ENCODE measurements at places on chromosomes 2 and 18.

DNA sequence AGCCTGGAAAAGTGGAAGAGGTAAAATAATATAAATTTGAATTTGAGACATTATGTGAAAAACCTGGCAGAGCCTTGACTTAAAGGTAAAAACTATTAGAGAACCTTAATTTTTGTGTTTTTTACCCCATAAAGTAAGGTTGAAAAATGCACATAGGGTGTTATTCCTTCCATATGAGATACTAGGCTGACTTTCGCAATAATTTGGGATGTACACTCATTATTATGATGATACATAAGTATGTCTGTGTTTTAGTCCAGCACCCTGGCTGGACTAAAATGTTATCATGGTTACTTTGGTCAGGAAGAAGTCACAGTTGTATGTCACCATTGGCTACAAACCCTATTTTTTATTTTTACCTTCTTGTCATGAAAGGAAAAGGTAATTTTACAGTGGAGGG, 19.8 kb downstream of the NEMP2 start:
- no peak for DNase-seq

DNA sequence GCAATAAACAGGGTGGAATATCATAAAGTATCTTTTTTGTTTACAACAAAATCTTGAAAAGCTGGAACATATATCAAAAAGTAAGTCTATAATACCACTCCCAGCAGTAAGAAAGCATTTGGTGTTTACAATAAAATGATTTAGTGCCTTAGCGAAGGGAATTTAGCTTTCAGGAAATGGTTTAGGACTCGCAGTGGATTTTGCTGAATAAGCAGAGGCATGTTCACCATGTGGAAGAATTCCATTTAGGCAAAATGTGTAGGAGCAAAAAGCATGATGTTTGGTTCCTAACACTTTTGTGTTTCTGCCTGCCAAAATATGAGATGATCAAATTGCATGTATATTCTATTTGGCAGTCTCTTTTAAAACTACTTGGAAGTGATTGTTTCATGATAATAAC, 163.6 kb downstream of the AGPS start:
- no peak for DNase-seq

GRCh38 chr2:33897741-33898140, 298.6 kb upstream of the FAM98A start:
- DNase-seq, result no peak

DNA sequence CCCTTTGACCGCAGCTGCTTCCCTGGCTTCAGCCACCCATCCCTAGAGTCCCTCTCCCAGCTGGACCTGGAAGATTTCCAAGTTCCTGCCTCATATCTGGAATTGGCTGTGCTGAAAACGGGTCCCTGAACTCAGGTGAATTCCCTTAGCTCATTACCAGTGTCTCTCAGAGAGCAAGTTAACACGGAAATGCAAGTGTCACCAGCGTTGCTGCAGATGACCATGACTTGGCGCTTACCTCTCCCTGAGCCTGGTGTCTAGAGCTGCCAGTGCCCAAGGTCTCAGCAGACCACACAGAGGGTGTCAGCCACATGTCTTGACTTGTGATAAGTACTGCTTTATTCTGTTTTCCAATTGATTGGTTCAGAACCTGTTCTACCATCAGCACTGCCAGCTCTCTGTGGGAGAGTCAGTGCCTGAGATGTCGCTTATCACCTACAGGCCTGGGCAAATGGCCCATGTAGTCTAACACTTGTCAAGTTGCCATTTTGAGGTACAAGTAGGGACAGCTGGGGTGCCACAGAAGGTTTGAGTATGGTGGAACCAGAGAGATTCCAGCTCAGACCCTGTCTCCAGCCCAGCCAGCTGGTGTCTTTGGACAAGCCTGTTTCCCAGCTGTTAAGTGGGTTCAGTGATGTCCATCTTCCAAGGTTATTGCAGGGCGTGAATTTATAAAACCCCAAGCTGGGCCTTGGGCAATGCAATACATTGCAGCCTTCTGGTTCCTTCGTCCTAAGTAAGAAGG, 48.7 kb downstream of the LYPD1 start:
- DNase-seq, result no peak

- peak; percentile 32 for DNase-seq
Observed at GRCh38 chr2:195477248-195477995, 179.6 kb upstream of the SLC39A10 start.

- no peak for DNase-seq
Observed at GRCh38 chr2:193843675-193844074, 1648.9 kb upstream of the TMEFF2 start.

DNA sequence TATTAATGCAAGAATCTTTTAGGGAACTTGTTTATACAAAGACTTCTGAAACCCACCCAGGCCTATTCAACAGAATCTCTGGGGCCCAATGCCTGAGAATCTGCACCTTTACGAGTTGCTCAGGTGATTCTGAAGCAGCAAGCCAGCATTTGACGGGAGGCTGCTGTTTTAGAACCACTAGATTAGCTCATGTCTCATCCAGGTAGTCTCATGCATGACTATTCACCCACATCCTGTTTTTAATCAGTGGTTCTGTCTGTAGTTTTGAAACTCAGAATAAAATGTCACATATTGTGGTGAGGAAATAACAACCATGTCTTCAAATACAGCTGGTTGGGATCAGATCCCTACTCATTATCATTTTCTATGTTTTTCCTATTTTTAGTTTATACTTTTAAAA, 39.5 kb downstream of the CYTIP start:
- peak; percentile 90 for DNase-seq

DNA sequence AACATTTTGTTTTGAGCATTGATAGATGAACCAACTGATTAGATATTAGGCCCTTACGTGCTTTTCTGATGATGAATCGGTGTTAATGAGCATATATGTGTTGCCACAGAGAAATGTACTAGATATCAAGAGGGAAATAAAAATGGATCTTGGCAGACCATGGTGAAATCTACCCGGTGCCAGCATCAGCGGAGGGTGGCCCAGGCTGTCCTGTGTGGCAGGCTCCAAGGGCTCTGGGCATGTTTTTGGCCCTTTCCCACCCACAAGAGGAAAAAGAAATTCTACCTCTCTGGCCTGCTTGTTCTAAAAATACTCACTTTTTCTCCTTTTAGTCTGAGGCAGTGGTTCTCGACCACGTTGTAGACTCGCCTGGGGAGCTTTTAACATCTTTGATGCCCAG, 154.2 kb downstream of the CTIF start:
- no peak for DNase-seq

- DNase-seq, result no peak
Observed at GRCh38 chr2:180012523-180012922, 5.4 kb upstream of the CWC22 start.

- no peak for DNase-seq
Observed at GRCh38 chr2:125296742-125297141, 1271.7 kb downstream of the CNTNAP5 start.

DNA sequence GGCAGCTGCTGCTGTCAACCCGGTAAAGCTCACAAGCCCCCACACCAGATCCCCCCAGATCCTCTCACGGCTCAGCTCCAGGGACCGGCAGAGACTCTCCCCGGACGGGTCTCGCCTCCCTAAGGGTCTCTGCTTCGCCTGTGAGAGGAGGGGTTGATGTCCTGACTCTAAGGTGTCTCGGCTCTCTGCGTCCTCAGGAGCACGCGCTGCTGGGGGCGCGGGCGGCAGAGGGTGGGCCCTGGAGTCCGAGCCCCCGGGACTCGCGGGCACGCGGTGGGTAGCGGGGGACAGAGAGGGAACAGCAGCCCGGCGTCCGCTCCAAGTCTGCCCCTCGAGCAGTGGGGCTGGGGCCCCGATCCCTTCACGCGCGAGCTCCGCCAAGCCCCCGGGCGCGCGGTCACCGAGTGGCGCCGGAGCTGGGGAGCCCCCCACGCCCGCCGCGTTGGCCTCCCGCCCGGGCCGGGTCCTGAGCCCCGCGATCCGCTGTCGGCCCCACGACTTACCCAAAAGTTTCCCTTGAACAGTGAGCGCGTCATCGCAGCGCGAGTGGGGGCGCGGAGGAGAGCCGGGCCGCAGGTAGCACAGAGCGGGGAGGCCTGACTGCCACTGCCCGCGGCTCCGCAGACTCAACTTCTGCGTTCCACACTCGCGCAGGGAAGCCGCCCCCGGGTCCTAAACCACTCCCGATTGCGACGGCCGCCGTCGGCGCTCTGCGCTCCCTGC, at the start of gene PSTPIP2:
Gene PSTPIP2 (minus strand): TSS at position 608 of the 723 bp plus-strand sequence. CDS start 72 bp downstream, at position 536.
- DNase-seq, result peak; percentile 62

GRCh38 chr18:70442933-70443332, 154.1 kb downstream of the SOCS6 start:
- no peak for DNase-seq

GRCh38 chr2:29374823-29375222, 259.6 kb downstream of the CLIP4 start:
- no peak for DNase-seq

DNA sequence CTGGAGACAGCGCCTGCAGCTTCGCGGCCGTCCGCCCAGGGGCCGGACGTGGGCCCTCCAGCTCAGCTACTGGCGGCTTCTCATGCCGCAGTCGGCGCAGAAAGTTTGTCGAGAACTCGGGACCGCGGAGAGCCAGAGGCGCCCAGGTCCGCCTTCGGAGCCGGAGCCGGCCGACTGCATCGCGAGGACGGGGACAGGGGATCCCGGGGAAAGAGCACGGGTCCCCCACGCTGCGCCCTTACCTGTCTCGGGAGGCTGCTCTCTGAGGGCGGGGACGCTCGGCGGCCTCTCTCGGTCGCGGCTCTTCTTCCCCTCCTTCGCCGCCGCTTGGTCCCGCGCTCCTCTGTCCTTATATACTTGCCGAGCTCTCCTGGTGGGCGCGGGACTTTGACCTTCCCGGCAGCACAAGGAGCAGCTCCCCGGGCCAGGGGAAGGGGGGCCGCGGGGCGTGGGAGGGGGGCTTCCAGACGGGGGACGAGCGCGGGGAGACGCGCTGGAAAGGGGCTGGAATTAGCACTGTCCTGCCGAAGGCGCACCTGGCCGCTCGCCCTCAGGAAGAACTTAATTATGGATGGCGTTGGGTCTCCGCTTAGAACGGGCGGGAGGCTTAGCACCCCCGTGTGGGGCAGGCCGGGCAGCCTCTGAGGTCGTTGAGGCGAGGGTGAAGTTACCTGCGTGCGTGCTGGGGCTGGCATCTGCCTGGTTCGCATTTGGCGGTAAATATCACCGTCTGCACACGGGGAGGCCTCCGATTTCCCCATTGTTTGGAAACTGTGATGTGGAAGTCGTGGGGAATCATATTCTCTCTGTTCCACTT, at the start of gene POMC:
Gene POMC (minus strand): TSS at position 325 of the 817 bp plus-strand sequence. CDS start 3,808 bp downstream, outside the sequence.
- DNase-seq, result peak; percentile 14

GRCh38 chr2:20222769-20223406, 2.0 kb downstream of the SDC1 start:
- DNase-seq, result no peak

DNA sequence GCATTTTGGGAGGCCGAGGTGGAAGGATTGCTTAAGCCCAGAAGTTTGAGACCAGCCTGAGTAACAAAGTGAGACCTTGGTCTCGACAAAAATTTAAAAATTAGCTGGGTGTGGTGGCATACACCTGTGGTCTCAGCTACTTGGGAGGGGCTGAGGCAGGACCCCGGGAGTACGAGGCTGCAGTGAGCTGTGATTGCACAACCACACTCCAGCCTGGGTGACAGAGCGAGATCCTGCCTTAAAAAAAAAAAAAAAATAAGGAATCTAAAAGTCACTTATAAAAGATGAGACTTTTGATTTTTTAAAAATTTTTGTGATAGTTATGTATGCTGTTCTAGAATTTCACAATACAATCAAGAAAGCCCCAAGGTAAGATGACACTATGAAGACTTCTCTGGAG, 33.1 kb downstream of the ID2 start:
- DNase-seq, result no peak

- DNase-seq, result no peak
Observed at GRCh38 chr2:15835991-15836688, 104.2 kb upstream of the MYCN start.

- DNase-seq, result no peak
Observed at GRCh38 chr2:28528206-28528605, 32.3 kb downstream of the PLB1 start.

GRCh38 chr18:48667276-48668254, 128.7 kb downstream of the CTIF start:
- DNase-seq, result no peak

DNA sequence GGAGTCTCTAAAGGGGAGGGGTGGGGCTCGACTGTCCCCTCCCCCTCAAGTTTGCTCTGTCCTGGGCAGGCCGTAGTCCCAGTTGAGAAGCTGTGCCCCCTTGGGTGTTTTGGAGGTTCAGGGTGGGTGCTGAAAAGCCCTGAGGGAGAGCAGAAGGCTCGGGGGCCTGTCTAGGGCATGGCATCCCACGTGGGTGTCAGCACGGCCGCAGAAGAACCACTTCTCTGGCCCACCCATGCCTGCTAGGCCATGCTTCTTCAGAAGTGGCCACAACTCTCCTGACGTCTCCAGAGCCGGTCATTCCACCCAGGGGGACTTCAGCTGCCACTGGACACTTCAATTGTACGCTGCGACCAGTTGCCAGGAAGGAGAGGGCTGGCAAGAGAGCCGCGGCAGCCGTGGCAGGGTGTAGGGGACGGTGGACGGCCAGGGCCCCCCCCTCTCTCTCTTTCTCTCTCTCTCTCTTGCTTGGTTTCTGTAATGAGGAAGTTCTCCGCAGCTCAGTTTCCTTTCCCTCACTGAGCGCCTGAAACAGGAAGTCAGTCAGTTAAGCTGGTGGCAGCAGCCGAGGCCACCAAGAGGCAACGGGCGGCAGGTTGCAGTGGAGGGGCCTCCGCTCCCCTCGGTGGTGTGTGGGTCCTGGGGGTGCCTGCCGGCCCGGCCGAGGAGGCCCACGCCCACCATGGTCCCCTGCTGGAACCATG, at the start of gene INPP5D:
Gene INPP5D (plus strand): TSS at position 546 of the 704 bp plus-strand sequence. CDS start 137 bp downstream, at position 683.
- DNase-seq, result peak; percentile 81

GRCh38 chr2:238009563-238009962, 42.7 kb downstream of the UBE2F start:
- no peak for DNase-seq

DNA sequence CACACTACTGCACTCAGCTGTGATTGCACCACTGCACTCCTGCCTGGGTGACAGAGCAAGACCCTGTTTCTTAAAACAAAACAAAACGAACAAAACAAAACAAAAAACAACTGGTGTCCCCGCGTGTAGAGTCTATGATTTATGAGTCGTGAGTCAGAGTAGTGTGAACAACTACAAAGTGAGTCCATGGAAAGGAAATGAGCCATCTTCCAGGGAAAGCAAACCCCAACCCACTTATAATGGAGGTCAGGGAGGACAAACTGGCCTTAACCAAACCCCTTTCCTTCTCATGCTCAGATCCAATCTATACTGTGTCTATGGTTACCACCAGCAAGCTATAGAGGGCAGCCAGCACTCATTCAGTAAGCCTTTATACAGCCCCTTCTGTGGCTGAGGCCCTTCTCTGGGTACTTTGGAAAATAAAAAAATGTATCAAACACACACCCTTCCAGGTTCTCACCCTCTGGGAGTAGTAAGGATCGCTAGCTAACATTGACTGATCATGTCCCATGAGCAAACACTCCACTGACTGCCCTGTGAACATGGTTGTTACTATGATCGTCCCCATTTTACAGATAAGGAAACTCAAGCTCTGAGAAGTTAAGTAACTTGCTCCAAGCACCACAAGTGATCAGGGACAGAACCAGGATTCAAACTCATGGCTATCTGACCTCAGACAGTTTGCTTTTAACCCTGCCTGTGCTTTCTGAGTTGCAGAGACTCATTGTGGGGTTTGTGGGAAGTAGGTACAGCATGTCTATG, 24.7 kb upstream of the COLEC12 start:
- no peak for DNase-seq
